ENCODE measurements at places on chromosomes 3 and 15.

- DNase-seq: no peak
Observed at GRCh38 chr15:41932511-41933289, 38.8 kb upstream of the SPTBN5 start.

- no peak for DNase-seq
Observed at GRCh38 chr3:94092086-94092485, 29.2 kb downstream of the NSUN3 start.

DNA sequence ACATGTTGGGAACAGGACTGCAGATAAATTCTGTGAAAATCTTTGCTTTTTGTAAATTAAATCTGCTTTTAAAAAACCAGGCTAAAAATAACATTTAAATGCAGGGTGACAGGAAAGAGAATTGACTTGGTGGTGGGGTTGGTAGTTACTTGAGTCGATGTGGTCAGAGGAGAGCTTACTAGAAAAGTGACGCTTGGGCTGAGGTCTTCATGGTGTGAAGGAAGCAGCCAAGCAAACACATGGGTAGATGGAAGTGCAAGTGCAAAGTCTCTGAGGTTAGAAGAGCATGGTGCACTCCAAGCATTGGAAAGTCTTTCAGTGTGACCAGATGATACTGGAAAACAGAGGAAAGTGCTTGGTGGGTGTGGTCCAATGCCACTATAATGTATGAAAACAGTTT, 86.4 kb upstream of the THBS1 start:
- DNase-seq: no peak

- no peak for DNase-seq
Observed at GRCh38 chr3:123337226-123337625, 111.7 kb downstream of the ADCY5 start.

DNA sequence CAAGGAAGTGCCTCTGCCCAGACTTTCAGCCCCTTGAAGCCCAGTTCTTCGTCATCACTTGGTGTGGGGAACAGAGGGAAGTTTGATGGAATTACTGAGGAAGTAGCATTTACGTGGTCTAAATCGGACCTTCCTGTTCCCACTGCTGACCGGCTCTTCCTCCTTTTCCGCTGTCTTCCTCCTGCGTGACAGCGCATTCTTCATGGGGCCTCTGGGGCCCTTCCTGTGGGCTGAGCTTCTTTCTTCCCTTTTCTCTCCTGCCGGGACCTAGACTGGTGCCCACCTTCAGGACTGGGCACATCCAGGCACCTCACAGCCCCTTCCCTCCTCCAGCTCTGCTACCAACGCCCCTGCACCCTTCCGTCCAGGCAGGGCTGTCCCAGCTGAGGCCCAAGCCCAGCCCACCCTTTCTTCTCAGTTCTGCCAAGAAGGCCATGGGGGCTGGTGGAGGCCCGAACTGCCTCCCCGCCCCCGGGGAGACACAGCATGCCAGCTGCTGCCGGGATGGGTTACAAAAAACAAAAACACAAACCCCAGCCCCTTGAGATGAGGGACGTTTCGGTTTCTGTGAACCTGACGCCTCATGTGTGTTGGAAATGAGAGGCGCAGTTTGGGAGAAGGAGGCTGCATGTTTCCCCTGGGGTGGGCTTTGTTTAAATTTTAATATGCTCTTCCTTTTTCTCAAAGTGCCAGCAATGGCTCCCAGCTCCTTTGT, 19.1 kb downstream of the ZNF710 start:
- no peak for DNase-seq

- DNase-seq: no peak
Observed at GRCh38 chr3:150172356-150172755, 201.7 kb upstream of the PFN2 start.

GRCh38 chr3:3800685-3801493, 1.7 kb downstream of the LRRN1 start:
- no peak for DNase-seq

DNA sequence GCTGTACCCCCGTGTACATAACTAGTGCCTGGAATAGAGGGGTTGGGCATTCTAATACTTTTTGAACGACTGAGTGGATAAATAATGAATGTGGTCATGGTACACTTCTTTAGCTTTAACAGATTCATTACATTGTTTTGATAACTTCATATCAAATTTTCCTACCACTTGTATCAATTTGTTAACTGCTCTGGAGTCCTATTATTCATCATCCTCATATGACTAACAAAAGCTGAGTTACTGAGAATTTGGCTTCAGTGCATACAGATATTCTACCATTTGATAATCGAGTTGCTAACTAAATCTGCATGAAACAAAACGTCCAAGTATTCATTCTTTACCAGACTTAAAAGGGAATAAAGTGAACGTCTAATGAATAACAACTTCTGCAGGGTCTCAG, 31.7 kb downstream of the FRMD5 start:
- DNase-seq: no peak
